Retinal pigment epithelial cell (primary cell): ENCODE measurements at places on chromosomes 1 and 21.

DNA sequence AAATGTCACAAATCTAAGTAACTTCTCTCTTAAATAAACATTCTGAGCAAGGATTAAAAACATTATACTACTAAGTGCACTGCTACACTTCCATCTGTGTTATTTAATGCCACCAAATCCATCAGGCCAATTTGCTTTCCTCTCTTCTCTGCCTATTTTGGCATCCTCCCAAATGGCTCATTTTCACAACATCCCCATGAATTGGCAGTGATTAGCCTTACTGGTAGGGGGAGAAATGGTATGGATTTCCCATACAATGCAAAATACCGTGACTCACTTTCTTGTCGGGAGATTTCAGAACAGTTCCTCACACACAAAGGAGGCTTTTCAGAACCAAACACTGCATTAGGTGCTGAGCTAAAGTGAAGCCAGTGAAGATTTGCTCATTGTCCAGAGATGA is 195.7 kb downstream of the MIS18A start:
- DNase-seq: peak; percentile 65

GRCh38 chr1:24898152-24898908 is 31.7 kb downstream of the RUNX3 start:
- DNase-seq: no peak

DNA sequence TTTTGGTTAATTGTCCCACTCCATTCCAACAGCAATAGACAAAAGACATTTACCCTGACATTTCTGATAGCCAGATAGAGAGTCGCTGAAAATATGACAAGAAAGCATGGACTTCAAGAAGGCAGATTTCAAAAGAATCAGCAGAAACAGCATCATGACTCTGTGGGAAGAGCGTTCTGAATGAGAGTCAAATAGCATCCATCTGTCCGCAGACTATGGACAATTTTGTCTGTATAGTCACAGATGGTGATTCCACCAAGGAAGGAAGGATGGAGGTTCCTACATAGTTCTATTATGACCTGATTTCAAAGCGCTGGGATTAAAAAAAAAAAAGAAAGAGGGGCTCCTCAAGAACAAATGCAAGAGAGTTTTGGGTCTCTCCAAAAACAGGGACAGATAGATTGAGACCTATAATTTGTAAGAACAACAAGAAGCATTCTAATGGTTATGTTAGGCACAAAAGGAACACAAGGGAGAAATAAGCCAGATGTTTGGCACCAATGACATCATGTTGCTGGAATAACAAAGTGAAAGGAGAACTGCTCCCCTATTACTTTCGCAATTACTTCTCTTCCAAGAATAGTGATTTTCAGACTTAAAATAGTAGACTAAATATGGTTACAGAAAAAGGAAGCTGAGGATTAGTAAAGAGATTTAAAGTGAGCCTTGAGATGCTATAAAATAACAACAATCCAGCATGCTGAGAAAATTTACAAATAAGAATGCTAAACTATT is 28.5 kb downstream of the NIBAN1 start:
- no peak for DNase-seq

- DNase-seq: no peak
Measured at GRCh38 chr1:47024141-47024801, 802 bp downstream of the CYP4X1 start.

DNA sequence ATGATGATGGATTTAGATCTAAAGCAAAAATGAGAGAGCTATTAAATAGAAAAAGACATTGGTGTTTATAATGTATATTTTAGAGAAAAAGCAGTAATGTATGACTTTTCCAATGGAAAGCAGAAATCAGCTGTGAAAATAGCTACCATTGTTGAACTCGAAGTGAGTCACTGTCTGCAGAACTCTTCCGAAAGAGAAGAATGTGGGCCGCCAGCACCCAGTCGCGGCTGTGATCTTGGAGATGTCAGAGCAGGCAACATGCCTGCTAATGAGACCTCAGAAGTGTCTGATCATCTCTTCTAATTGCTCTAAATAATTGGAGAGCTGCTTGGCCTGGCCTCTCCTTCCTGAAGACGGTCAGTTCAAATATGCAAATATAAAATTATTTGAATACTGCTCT is 333.6 kb upstream of the RUNX1 start:
- no peak for DNase-seq

- DNase-seq: no peak
Measured at GRCh38 chr1:18474559-18475175, 6.1 kb upstream of the KLHDC7A start.

DNA sequence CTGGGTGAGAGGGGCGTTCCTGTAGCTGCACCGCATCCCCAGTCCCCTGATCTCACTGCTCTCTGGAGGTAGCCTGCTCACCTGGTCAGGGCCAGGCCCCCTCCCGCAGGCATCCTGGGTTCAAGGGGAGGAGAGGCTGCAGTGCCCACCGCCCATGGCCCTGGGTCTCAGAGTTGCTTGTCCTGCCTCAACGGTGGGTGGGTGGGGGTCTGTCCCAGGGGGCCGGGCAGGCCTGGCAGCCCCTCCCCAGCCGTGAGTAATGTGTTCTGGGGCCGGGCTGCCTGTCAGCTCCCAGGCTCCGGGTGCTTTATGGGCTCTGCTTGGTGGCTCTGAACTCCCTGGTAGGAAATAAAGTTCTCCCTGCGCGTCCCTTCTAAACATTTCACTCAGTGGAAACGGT is 126.9 kb downstream of the CASZ1 start:
- no peak for DNase-seq

- peak; percentile 23 for DNase-seq
Measured at GRCh38 chr1:169003864-169004516, 102.5 kb upstream of the ATP1B1 start.

GRCh38 chr1:110255392-110255787 is 45.3 kb downstream of the KCNC4 start:
- DNase-seq: no peak

DNA sequence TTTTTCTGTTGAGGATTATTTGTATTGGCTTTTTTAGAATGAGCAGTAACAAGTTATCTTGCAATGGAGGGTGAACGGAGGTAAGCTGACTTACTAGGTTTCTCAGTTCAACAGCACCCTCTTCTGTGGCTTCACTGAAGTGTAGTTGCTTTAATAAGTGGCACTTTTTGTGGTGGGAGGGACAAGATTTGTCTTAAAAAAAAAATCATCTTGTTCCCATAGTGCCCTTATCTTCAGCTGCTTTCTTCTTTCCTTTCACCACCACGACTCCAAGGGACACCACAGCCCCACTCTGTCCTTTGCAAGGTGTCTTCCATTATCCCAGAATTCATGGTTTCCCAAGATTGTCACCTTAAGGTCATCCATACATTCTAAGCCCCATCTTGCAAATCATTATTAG is 92.9 kb downstream of the PIGK start:
- peak; percentile 55 for DNase-seq

DNA sequence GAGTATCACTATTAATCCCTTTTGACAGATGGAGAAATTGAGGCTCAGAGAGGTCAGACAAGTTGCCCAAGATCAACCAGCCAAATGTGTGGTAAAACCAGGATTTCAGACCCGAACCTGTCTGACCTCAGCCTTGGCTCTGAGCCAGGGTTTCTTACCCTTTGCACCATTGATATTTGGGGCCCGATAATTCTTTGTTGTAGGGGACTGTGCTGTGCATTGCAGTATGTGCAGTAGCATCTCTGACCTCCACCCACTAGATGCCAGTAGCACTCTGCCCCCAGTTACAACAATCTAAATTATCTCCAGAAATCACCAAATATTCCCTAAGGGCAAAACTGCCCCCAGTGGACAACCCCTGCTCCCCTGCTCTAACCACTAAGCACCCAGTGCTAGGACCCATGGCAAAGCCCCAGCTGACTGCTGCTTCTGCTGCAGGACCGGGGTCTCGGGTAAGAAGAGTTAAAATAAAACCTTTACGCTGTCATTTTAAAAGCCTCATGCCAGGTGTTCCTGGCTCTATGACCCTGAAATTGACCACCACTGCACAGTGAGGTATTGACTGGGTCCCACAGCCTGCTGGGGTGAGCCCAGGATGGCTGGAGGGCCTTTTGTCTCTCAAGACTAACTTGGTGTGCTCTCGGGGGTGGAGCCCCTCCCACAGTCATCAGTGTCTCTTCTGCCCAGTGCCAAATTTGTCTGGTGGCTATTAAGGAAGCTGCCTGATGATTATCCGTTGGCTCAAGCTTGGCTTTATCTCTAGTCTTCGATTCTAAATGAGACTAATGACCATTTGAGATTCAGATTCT is 5.6 kb upstream of the MAN1C1 start:
- no peak for DNase-seq
